IMR-90 (cell line): ENCODE measurements at places on chromosomes 2 and 18. TPM values are rescaled to one million over a fixed set of nuclear protein-coding genes. Genes with fewer than 3 reads are reported as not detected.

ANKRD62 gene
- not detected in 2 replicates for polyA plus RNA-seq

UGT1A10 gene
- not detected in 2 replicates for polyA plus RNA-seq

TRIM43 gene
- not detected in 2 replicates for polyA plus RNA-seq

GRCh38 chr2:216700781-216701180 lies 5.4 kb upstream of the IGFBP5 start:
- DNase-seq: no peak
- peak overlapping the region; percentile 44; the same call in 1 of the 2 replicates for H3K27ac ChIP-seq
- no peak overlapping the region for H3K4me3 ChIP-seq
- peaks cover 25% of the 10 kb centered on the region for H3K4me1 ChIP-seq
- no peaks in the 10 kb centered on the region for H3K36me3 ChIP-seq
- H3K27me3 ChIP-seq: no peaks in the 10 kb centered on the region

GRCh38 chr18:29841631-29842030 lies 1200.9 kb downstream of the DSC3 start:
- DNase-seq: no peak
- no peak overlapping the region for H3K27ac ChIP-seq
- H3K4me3 ChIP-seq: no peak overlapping the region
